ENCODE measurements at places on chromosomes 5 and 9.

- no peak for DNase-seq
Measured at GRCh38 chr9:16202914-16203728, 650.3 kb downstream of the CCDC171 start.

DNA sequence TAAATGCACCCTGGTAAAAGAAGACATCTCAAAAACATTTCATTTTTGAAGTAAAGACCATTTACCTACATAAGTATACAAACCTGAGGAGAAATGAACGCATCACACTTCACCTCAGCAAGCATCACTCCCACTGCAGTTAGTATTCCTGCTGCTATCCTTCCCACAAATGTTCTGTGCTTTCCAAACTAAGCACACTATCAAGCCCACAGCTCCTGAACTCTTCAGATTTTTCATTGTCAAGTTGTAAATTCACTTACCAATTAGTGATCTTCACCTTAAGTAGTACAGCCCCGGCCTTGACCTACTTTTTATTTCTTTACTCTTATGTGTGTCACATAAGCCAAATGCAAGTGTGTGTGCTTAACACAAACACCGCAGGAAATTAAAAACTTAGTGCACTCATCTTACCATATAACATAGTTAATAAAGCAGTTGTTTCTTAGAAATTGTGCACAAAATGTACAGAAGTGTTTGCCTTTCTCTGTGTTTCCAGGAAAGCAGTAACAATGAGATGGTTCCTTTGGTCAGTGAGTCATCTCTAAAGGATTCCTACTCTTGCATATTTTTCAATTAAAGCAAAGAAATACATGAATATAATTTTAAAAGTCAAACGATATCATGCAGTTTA lies 169.4 kb downstream of the APBA1 start:
- DNase-seq: no peak

GRCh38 chr9:114869845-114870244 lies 60.5 kb downstream of the TNFSF8 start:
- DNase-seq: no peak

- DNase-seq: peak; percentile 84
Measured at GRCh38 chr9:112348257-112349007, 15.0 kb upstream of the PTBP3 start.

- DNase-seq: no peak
Measured at GRCh38 chr9:12880406-12881015, 105.7 kb downstream of the LURAP1L start.

DNA sequence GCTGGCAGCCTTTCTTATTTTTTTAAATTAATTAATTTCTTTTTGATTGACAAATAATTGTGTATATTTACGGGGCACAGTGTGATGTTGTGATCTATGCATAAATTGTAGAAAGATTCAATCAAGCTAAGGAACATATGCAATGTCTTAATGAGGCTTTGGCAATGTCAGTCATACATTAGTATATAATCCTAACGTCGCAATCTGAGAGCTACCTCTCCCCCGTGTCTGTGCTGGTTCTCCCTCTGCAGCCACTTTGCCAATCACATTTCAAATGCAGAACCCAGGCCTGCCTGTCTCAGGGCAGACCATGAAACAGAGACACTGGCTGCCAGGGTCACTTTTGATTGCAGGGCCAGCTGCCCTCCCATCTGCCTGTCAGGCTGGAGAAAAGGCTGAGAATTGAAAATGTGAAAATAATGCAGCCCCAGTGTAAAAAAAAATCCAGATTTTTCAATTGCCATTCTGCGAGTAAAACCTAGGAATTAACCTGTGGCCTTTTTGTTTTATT lies 56.3 kb downstream of the SLC24A2 start:
- no peak for DNase-seq

DNA sequence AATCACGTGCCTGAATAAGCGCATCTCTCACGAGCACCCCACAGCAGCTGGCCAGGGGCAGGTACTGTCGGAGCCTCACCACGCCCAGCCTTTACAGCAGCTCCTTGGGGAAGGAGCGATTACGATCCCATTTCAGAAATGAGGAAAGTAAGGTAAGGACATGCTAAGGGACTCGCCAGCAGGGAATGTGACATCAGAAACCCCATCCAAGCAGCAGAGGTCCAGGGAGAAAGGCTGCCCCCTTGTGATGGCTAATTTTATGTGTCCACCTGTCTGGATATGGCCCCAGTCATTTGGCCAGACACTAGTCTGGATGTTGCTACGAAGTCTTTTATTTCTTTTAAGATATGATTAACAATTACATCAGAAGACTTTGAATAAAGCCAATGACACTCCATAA lies 77.3 kb downstream of the UBE2QL1 start:
- DNase-seq: no peak

DNA sequence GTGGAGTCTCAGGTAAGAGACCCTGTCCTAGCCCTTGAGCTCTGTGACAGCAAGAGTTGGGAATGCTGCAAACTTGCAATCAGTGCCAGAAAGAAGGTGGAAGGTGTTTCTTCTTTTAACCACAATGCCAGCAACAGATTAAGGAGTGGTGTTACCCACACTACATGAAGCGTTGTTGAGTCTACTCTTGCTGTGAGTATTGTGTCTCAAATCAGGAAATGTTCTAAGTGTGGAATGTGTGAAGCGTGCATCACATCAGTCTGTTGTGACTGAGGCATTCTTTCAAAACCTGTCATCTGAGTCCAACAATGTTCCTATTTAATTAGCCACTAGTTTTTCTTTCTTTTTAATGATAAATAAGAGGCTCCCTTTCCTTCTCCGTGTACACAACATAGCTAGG lies 2.9 kb upstream of the LURAP1L start:
- no peak for DNase-seq

GRCh38 chr5:52690236-52690768 lies 97.4 kb upstream of the ITGA1 start:
- DNase-seq: no peak

All from left forelimb (tissue), 1 donor.